ENCODE measurements at places on chromosomes 4 and X.

GRCh38 chr4:140082391-140082755 lies 71.6 kb downstream of the MAML3 start:
- no peak for DNase-seq

DNA sequence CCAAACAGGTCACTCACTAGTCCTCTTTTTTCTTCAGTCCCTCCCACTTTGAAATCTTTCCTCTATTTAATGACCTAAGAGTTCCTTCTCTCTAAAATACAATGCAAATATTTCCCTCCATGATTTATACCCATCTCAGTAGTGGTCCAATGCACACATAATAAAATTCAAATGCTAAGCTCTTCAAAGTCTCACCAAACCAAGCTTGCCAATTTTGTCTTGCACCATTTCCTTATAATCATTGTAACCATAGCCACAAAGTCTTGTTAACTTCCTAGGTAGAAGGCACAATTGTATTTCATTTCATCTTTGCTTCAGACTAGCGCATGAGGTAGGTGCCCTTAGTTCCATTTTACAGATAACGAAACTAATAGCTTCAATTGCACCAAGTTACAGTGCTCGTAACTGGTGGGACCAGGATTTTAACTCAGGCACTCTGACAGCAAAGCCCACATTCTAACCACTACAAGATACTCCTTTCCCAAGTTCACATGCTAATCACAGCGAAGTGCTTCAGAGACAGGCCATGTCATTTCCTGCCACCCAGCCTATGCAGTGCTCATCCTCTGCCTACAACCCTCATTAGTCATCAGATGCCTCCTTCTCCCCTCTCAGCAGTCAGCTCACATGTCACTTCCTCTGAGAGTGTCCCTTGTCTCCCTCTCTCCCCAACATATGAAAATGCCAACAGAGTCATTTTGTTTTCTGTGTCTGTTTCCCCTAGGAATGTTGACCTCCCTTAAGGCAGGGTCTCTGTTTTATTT lies 66.9 kb upstream of the PPARGC1A start:
- no peak for DNase-seq

DNA sequence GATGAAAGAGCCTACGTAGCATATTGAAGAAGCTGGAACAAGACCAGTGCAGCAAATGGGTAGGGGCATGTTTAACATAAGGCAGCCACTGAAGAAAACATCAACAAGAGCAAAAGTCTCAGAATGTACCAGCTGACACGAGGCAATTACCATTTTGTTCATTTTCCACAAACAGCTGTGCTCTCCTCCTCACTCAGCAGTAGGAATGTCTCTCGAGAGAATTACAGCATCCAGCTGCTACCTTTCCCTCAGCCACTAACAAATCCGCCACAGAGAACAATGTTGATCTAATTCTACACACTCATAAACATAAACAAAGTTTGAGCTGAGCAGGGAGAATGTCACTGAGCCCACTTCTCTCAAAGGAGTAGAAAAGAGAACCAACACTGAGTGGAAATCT lies 68.0 kb downstream of the OPHN1 start:
- no peak for DNase-seq

DNA sequence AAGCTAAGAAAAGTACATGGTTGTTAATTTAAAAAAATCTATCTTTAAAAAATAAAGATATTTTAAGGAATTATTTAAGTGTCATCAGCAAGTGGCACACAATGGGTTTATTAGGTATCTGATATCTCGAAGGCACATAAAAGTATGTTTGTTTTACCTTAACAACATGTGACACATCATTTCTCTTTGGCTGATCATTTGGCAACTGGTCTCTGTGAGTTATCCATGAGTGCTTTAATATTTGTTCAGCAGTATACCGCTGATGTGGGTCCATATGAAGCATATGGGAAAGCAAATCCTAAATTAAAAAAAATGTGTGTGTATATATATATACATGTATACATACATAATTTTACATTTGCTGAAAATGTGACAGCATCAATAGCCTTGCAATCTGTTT lies 123.2 kb downstream of the RPS6KA6 start:
- DNase-seq: no peak

- no peak for DNase-seq
Observed at GRCh38 chrX:47030339-47030738, 47.9 kb upstream of the RGN start.

GRCh38 chr4:8050180-8050554 lies 108.4 kb downstream of the ABLIM2 start:
- no peak for DNase-seq

GRCh38 chr4:57110640-57111511 lies 691 bp upstream of the IGFBP7 start:
- DNase-seq: no peak
